ENCODE measurements at places on chromosomes 6 and 20.

GRCh38 chr6:4021854-4022695 lies 56.9 kb downstream of the FAM217A start:
- DNase-seq, result no peak

- DNase-seq, result no peak
Measured at GRCh38 chr6:112372226-112372806, 25.2 kb downstream of the RFPL4B start.

GRCh38 chr6:83505356-83505755 lies 7.0 kb upstream of the PRSS35 start:
- DNase-seq, result no peak

DNA sequence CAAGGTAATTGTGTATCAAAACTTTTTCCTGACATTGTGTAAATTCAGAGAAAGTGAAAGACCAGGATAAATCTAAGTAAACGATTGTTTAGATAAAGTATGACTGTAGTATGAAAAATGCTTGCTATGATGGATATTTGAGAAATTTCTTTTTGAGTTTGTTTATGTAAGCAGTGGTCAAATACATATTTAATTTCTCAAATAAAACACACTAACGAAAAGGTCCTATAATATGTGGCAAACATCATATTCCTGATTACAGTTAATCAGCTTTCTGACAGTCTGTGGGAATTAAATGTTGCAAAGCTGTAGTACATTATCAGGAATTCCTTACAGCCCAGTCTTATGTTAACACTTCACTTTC lies 636.9 kb downstream of the MMUT start:
- no peak for DNase-seq

GRCh38 chr6:53426117-53426516 lies 77.4 kb upstream of the ELOVL5 start:
- no peak for DNase-seq

DNA sequence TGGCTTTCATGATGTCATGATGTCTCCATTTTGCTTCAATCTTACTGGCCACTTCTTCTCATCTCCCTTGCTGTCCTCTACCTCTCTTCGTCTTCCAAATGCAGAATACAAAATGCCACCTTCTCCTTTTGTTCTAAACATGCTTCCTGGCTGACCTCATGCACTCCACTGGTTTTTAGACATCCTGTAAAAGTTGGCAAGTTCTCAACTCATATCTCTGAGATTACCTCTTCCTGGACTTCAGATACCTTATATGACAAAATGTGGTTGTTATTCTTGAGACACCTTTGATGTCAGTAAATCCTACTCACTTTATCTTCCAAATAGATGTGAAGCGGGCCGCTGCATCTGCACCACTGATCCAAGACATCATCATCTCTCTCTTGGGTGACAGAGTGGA lies 212.7 kb upstream of the FOXA2 start:
- DNase-seq, result no peak

- DNase-seq, result no peak
Measured at GRCh38 chr6:71034563-71035345, 77.9 kb upstream of the B3GAT2 start.

- no peak for DNase-seq
Measured at GRCh38 chr6:69768664-69769063, 28.1 kb downstream of the LMBRD1 start.

DNA sequence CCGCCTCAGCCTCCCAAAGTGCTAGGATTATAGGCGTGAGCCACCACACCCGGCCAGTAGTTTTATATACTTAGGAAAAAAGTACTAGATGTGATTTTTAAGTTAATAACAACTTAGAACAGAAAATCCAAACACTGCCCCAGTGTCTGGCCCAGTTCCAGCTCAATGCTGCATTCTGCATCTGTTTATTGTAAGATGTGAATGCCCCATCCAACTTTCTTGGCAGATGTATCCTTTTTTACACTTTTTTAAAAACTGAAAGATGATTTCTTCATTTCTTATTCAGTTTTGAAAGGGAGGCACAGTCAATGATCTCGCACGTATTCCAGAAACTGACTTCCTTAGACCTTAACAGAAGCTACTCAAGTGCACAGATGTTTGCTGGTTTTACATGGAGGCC lies 85.6 kb upstream of the SRSF6 start:
- no peak for DNase-seq

DNA sequence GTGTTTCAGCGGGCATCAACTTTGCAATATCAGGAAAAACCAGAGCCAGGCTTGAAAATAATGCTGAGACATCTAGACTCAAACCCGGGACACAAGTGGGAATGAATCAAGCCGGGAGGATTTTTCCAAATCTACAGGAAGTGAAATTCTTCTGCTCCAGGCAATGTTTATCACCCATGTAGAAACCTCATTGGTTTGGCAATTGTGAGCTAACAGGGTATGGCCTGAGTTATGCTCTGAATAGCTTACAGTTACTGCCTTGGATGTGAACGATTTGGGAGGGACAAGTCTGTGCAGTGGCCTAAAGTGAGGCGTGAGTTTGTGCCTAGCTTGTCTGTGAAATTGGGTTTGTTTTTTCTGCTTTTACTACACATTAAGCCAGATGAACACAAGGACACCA lies 87.4 kb downstream of the PCSK2 start:
- no peak for DNase-seq

DNA sequence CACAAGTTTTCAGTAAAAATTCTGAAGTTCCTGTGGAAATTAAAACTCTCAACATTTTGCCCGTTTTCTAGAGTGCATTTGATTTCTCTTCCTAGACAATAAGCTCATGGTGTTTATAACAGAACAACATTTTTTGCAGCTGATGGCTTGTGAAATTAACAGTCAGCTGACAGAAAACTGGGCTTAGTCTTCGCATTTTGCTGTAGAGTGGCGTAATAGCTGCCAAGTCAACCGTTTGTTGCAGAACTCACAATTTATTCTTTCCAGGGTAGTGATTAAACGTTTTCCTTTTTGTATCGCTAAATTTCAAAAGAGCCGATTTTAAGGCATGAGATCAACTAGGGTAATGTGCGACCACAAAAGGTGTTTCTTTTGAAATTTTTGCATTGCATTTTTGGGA lies 1.4 kb downstream of the SPO11 start:
- no peak for DNase-seq

All from AG04449 (cell line).